Stimulated activated naive CD8-positive, alpha-beta T cell treated with anti-CD3 and anti-CD28 coated beads, Interleukin-15, amount 100 ng/mL, for 72 hours (primary cell): ENCODE measurements at places on chromosomes 2 and 18.

DNA sequence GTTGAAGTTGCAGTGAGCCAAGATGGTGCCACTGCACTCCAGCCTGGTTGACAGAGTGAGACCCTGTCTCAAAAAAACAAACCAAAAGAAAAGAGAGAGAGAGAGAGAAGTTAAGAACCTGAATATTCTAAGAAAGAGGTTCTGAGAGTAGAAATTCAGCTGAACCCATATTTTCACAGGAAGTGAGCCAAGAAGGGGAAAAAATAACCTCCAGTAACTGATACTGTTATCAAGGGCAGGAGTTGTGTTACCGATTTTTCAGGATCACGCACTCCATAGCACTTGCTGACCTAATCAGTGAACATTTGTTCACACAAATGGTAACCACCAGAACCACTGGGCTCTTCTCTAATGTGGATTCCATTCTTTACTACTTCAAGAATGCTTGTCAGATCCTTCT is 39.1 kb upstream of the BZW1 start:
- DNase-seq: no peak

DNA sequence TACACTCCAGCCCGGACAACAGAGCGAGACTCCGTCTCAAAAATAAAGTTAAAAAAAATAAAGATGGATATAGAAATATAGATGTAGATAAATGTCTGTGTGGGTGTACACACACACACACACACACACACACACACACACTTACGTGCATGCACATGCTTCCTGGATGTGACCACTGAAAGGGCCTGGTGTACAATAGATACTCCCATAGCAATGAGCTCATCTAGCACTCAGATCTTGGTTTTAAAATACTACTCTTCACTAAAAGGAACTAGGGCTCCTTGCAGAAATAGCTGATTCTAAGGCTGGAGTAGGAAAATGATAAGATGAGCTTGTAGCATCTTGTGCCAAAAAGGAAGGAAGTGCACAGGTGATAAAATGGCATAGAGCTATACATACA is 39.1 kb downstream of the ROCK2 start:
- no peak for DNase-seq

DNA sequence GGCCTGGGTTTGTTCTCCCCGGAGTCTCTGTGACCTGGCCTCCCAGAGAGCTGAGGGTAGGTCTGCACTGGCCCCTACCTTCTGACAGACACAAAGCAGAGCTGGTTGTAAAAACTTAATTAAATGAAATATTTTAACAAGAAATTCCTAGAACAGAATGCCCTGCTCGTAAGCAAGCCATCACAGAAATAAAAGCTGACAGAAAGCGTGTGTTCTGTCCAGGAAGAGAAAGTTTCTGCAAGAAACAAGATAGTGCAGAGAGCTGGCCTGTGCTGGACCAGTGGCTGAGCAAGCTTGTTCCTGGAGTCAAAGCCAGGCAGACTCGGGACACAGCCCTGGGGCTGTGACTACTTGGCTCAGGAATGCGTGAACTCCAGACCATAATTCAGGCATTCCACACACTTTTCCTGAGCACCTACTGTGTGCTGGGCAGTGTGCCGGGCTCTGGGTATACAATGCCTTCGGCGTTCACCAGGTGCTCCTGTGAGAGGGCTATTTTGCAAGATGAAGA is 51.6 kb downstream of the APOB start:
- DNase-seq: no peak

DNA sequence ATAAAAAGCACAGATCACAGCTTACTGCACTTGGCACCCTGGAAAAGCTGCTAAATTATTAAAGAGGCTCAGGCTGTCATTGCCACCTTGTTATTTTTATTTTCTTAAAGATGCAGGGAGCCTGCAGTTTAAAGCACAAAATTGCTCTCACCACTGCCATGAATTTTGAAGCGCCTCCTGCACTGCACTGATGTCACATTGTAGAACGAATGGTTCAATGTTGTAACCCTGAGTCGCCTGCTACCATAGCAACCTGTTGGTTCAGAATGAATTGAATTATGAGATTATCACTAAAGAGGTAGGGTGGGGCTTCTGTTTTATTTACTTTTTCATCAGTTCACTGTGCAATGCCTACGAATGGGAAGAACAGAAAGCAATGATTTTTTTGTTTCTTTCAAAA is 16.5 kb downstream of the SCG2 start:
- no peak for DNase-seq

DNA sequence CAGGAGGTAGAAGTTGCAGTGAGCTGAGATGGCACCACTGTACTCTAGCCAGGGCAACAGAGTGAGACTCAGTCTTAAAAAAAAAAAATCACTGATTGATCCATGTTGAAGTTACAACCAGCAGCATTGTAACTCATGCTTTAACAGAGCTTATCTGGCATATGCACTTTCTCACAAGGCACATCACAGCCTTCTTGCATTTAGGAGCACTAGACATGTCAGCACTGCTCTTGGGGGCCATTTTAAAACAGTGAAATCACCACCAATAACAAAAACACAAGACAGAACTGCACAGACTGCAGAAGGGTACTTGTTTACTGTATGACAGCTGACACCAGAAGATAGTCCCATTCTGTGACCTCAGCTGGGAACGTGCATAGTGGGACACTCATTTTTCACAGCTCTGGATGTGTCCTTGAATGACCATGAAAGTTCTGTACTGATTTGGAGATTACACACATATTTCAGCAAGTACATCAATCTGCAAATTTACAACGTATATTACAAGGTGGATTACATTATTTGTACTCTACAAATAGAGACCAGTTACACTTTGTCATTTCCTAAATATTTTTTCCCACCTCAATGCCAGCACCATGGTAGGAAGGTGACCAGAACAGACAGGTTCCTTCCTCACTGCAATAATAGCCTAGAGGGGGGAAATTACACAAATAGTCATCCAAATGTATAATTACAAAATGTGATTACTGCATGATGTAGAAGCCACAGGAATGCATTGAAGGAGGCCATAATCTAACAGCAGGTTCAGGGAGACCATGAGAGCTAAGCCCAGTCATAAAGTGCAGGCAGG is 35.1 kb downstream of the CCBE1 start:
- no peak for DNase-seq

- DNase-seq: no peak
These were observed 42.5 kb upstream of the SCN1A start for GRCh38 chr2:166170356-166170755.

- no peak for DNase-seq
These were observed 500.7 kb downstream of the METTL4 start for GRCh38 chr18:2070631-2071030.

- no peak for DNase-seq
These were observed 21.3 kb upstream of the CD28 start for GRCh38 chr2:203685081-203685621.

DNA sequence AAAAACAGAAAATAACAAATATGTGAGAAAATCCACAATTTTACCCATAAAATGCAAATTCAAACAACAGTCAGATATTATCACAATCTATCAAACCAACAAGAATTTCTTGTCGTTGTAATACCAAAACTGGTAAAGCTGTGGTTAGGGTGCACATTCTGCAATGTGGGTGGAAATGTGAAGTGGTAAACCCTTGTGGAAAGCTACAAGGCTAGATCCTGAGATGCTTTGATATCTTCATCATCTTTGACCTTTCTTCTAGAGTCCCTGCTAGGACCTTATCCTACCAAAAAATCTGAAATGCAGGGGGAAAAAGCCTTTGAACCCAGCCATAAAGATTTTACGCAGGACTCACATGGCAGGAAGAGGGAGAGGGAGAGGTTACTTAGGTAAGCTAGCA is 17.2 kb upstream of the ATG16L1 start:
- DNase-seq: peak; percentile 55

- no peak for DNase-seq
These were observed 36.1 kb downstream of the MRPL35 start for GRCh38 chr2:86235196-86235980.

DNA sequence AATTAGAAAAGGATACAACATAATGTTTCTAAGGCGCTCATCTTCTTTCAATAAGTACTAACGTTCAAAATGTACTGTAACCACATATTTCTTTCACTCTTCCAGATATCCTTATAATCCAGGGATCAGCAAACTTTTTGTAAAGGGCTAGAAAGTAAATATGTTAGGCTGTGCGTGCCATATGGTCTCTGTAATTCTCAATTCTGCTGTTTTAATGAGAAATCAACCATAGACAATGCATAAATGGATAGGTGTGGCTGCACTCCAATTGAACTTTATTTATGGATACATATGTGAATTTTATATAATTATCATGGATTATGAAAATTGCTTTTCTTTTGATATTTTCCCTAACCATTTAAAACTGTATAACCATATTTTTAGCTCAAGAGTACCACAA is 459.4 kb downstream of the EPHA4 start:
- DNase-seq: no peak

DNA sequence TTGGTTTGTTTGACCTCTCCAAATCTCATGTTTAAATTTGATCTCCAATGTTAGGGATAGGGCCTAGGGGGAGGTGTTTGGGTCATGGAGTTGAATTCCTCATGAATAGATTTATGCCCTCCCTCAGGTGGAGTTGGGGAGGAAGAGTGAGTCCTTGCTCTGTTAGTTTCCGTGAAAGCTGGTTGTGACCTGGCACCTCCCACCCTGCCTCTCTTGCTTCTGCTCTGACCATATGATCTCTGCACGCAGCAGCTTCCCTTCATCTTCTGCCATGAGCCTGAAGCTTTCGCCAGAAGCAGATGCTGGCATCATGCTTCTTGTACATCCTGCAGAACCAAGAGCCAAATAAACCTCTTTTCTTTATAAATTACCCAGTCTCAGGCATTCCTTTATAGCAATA is 231.6 kb upstream of the ERBB4 start:
- DNase-seq: no peak

GRCh38 chr2:232097260-232097659 is 135.7 kb downstream of the DIS3L2 start:
- DNase-seq: no peak

GRCh38 chr2:177397481-177398289 is 5.1 kb downstream of the AGPS start:
- DNase-seq: no peak

- DNase-seq: no peak
These were observed 169.6 kb downstream of the FMNL2 start for GRCh38 chr2:152504618-152505017.

GRCh38 chr2:46502291-46502885 is 23.0 kb downstream of the TMEM247 start:
- DNase-seq: no peak

DNA sequence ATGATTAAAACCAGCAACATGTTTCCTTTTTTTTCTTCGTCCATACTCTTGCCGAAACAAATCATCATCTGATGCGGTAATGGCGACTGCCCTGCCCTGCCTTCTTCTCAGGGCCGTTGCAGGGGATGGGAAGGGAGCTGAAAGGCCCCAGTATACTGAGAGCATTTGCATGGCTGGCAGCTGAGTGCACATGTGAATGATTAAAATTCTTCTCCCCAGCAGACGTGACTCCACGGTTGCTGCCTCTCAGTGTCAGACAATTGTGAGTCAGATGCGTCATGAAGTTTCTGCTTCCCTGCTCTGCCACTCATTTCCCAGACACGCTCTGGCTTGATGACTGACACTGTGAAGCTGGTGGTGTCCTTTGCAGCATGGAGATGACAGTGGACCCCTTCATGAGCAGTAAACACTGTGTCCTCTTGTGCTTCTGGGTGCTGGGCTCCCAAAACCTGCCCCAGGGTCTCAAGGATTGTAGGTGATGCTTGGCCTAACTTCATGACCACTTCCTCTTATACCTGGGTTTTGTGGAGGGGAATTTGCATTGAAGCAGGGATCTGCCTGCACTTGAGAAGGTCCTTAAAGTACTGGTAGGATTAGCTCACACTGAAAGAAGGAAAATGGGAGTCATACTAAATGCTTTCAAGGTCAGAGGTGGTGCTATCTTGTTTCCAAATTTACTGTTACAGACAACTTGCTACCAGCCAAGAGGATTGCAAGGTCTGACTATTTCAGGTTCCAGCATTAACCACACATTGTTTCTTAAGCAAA is 222.5 kb upstream of the COPS8 start:
- no peak for DNase-seq

- no peak for DNase-seq
These were observed 256.7 kb downstream of the HAUS1 start for GRCh38 chr18:46360866-46361265.

DNA sequence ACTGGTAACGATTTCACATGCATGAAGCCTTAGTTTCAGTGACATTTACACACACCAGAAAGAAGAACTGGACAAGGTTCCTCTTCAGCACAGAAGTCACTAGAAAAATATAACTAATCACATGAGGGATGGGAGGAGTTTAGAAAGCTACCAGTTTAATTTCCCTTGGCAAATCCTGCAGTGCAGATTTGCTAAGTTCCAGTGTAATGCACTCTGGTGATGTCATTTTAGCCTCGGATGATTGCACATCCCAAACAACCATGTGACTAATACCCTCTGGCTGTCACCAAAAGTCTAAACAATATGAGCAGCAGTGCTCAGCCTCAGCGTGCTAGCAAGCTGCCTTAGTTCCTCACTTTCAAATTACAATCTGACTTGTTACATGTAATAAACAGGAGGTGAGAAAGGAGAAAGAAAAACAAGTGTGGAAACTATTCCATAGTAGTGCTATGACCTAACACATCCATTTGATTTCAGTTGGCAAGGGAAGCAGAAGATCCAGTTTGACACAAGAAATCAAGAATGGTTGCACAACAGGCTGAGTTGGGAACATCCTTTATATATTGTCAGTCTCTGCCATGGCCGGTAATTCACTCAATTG is 35.3 kb upstream of the PPP1CB start:
- no peak for DNase-seq

DNA sequence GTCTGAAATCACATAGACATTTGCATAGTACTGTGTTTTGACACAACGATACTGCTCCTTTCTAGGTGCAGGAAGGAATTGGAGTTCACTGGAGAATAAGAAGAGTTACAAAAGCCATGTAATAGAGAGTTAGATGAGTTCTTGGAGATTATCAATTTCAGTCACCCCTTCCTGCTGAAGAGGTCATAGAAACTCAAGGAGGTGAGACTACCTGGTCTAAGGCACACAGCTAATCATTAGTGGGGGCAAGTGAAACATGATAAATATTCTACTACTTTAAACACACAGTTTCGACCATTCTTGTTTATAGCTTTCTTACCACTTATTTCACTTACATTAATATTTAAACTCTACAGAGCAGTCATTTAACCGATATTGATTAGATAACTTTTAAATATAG is 286.9 kb upstream of the NXPH2 start:
- DNase-seq: no peak
